ENCODE measurements at places on chromosomes 1 and 21.

GRCh38 chr1:25174363-25174729, 58.0 kb downstream of the SYF2 start:
- DNase-seq, result no peak

- no peak for DNase-seq
Measured at GRCh38 chr1:184190616-184191015, 139.1 kb downstream of the TSEN15 start.

- no peak for DNase-seq
Measured at GRCh38 chr1:41800311-41800829, 118.4 kb downstream of the HIVEP3 start.

DNA sequence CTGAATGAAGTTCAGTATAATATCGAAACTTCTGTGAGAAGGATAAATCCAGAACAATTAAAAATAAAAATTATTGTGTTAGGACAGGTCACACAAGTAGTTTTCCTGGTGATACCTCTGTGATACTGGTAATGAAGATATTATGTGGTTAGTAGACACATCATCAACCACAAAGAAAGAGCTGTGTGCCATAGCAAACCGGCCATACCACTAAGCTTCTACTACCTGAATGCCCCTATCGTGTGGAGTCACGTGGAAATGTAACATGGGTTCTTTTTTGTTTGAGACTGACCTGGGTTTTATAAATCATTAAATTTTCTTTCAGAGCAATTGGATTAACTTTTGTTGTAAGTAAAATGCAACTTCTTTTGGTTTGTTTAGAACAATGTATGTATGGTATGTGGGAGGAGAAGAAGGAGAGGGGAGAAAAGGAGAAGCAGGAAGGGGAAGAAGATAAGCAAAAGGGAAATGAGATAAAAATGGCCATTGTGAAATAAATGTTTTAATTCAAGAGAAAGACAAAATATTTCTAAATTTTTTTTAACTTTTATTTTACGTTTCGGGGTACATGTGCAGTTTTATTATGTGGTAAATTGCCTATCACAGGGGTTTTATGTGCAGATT, 58.2 kb upstream of the LRRC8B start:
- DNase-seq, result no peak

- DNase-seq, result no peak
Measured at GRCh38 chr1:117732956-117733355, 127.1 kb downstream of the TENT5C start.

DNA sequence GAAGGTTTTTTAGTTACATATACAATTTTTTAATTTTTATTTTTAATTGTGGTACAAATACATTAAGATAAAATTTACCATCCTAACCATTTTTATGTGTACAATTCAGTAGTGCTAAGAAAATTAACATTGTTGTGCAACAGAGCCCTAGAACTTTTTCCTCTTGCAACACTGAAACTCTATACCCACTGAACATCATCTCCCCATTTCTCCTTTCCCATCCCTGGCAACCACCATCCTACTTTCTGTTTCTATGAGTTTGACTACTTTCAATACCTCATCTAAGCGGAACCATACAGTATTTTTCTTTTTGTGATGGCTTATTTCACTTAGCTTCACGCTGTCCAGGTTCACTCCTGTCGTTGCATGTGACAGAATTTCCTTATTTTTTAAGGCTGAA, 54.1 kb downstream of the PALMD start:
- DNase-seq, result no peak

- DNase-seq, result no peak
Measured at GRCh38 chr1:226722901-226723656, 16.0 kb downstream of the ITPKB start.

Data from IMR-90 (cell line).